Stimulated activated CD8-positive, alpha-beta memory T cell treated with anti-CD3 and anti-CD28 coated beads, Interleukin-2, amount 100 ng/mL, for 48 hours (primary cell): ENCODE measurements at places on chromosomes 5 and 9.

GRCh38 chr5:128403333-128403732 is 134.7 kb downstream of the FBN2 start:
- no peak for DNase-seq

DNA sequence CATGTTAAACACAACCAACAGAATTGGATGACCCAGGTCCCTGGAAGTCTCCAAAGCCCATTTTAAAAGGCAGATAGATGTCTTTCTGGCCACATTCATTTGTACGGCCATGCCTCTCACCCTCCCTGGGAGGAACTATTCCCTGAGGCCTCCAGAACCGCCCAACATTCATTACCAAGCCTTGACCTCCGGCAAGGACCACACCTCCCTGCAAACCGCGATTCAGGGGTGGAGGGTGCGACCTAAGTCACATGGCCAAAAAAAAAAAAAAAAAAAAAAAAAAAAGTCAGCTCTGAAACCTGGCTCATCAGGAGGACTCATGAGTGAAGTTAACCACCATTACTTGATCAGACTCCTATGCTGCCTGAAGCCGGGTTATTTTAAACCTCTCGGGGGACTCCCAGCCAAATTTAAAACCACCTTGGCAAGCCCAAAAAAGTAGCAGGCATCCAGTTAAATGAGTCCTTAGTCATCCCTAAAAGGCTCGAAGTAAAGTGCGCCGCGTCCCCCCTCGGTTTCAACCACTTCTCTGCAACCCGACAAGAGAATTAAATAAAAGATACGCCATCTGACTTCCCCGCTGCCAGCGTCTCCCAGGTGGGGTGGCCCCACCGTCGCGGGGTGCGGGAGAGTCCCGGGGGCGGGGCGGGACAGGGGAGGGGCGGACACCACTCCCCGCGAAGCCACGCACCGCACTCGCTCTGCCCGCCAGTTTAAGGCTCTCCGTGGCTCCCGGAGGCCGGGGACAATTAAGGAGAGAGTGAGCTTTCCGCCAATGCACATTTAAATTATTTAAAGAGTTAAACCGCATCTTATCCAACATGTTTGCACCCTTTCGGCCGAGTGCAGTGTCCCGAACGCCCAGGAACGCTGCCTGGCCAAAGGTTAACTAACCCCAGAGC is 2.3 kb downstream of the KLF9 start:
- peak; percentile 65 for DNase-seq

DNA sequence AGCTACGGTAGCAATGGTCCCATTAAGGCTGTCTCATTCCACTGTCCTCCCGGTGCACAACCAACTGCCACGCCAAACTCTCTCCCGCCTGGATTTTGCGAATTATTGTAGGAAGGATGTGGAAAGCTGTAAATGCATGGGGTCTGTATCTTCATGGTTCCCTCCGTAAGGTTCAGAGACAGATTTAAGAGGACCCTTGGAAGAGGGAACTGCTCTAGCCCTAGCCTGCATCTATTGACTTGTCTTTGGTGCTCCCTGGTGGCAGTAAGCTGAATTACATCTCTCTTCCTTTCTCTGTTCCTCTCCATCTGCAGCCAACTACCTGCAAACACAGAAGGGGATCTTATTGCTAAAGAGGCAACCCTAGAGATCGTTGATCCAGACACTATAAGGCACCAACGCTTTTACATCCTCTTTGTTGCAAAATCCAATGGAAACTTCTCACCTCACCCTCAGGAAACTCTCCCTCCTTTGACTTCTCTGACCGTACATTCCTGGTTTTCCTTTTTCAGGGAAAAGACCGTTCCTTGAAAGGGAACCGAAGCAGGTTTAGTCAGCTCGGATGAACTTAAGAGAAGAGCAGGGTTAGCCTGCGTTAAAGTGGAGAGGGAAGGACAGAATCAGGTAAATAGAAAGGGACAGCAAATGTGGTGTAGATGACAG is 11.9 kb downstream of the CAPSL start:
- no peak for DNase-seq

- no peak for DNase-seq
Measured at GRCh38 chr5:143026380-143026779, 256.2 kb downstream of the ARHGAP26 start.

DNA sequence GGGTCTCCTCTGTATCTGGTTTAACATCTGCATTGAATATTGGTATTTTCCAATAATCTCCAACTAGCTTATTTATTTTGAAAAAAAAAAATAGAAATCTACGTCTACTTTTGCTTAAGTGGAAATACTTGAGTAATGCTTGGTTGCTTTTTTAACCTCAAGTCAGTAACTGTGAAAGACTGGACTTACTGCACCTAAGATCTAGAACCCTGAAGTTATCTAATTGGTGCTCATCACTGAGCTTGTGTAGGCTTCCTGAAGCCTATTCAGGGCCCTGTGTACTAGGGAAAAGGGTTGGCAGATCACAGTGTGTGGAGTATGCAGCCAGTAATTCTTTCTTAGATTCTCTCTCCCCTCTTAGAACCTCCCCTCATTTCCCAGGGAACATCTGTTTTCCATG is 16.2 kb downstream of the SLC1A1 start:
- no peak for DNase-seq
